ENCODE measurements at places on chromosomes 1 and 21.

DNA sequence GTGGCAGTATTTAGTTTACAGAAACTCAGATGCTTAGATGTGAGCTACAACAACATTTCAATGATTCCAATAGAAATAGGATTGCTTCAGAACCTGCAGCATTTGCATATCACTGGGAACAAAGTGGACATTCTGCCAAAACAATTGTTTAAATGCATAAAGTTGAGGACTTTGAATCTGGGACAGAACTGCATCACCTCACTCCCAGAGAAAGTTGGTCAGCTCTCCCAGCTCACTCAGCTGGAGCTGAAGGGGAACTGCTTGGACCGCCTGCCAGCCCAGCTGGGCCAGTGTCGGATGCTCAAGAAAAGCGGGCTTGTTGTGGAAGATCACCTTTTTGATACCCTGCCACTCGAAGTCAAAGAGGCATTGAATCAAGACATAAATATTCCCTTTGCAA is 59.7 kb upstream of the ZNF326 start:
- no peak for DNase-seq

DNA sequence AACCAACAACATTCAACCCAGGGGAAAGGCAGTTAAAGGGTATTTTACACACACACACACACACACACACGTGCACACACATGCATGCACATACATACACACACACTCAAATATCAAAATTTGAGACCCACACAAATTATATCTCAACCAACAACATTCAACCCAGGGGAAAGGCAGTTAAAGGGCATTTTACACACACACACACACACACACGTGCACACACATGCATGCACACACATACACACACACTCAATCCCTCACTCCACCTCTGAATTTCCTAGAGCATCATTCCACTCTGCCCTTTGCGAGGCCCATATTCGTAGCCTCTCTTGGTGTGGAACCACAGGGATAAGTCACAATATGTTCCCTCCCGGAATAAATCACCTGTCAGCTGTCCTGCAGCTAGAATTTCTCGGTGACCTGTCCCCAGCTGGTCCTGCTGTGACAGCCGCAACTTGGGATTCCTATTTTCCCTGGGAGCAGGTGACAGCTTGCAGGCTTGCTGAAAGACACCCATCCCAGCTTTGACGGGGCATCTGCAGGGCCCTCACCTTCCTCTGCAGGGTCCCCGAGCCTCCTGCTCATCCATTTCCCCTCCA is 122.7 kb downstream of the PSMG1 start:
- no peak for DNase-seq

- no peak for DNase-seq
These were observed 20.4 kb upstream of the SCAF4 start for GRCh38 chr21:31752352-31752751.

GRCh38 chr1:151995774-151996173 is 2.1 kb upstream of the S100A10 start:
- DNase-seq, result no peak

- DNase-seq, result no peak
These were observed 342.0 kb downstream of the PBX1 start for GRCh38 chr1:164901031-164901430.

- no peak for DNase-seq
These were observed 2.0 kb downstream of the HNRNPR start for GRCh38 chr1:23341931-23342692.

DNA sequence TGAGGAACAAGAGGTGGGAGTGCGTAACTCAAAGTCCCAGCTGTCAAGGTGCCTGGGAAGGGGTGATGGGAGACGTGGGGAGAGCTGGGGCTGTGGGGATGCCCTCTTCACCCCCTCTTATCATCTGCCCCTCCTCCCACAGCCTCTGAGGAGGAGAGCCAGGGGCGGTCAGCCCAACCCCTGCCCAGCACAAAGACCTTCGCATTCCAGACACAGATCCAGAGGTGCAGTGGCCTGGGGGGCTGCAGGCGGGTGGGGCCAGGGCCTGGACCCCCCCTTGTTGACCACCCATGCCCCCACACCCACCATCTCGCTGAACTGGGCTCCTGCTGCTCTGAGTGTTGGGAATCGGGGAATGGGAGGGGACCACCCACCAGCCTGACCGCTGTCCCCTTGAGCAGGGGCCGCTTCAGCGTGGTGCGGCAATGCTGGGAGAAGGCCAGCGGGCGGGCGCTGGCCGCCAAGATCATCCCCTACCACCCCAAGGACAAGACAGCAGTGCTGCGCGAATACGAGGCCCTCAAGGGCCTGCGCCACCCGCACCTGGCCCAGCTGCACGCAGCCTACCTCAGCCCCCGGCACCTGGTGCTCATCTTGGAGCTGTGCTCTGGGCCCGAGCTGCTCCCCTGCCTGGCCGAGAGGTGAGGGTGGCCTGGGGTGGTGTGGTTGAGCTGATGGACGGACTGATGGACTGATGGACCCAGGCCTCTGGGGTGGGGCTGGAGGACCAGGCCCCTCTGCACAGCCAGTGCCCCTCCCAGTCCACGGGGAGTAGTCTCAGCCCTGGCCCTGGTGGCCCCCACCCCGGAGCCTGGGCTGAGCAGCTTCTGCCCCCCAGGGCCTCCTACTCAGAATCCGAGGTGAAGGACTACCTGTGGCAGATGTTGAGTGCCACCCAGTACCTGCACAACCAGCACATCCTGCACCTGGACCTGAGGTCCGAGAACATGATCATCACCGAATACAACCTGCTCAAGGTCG is 29.7 kb downstream of the TRIM11 start:
- DNase-seq, result no peak

Measured in NCI-H1417 treated with DMSO at 0.1 percent for 48 hours (cell line).